ENCODE measurements at places on chromosomes 4 and X.

DNA sequence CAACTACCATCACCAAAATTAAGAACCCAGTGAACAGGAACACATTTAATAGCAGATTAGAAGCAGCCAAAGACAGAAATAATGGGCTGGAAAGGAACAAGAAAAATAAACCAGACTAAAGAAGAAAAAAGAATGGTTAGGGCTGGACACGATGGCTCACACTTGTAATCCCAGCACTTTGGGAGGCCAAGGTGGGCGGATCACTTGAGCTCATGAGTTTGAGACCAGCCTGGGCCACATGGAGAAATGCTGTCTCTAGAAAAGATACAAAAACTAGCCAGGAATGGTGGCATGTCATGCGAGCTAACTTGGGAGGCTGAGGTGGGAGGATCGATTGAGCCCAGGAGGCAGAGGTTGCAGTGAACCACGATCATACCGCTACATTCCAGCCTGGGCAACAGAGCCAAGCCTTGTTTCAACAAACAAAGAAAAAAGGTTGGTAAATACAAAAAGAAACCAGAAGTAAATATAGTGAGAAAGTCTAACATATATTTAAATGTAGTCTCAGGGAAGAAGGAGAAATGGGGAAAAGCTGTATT lies 102.0 kb downstream of the AFAP1 start:
- DNase-seq, result no peak

DNA sequence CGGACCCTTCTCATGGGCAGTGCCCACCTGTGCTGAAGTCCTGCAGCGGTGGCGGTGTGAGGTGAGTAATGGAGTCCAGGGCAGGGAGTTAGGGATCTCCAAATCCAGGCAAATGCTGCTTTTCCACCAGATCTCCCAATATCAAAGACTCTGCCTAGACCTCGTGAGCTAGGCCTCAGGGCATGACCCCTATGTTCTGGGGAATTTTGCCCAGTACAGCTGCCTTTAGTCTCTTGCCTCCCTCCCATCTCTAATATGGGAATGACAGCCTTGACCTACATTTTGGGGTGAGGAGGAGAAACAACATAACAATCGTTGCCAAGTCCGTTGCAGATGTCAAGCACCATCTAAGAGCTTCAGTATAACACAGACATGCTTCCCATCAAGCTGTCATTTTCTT lies 7.3 kb downstream of the PAK3 start:
- no peak for DNase-seq

DNA sequence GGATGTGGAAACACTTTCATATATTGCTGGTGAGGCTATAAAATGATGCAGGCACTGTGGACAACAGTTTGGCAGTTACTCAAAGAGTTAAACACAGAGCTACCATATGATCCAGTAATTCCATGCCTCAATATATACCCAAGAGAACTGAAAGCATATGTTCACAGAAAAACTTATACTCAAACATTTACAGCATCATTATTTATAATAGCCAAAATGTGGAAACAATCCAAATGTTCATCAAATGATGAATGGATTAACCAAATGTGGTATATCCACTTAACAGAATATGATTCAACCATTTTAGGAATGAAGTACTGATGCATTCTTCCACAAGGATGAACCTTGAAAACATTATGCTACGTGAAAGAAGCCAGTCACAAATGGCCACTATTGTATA lies 603.8 kb downstream of the IQCM start:
- no peak for DNase-seq

- no peak for DNase-seq
These were observed 1.0 kb downstream of the CYSLTR1 start for GRCh38 chrX:78326401-78326800.

- DNase-seq, result no peak
These were observed 161.1 kb downstream of the TECRL start for GRCh38 chr4:64248186-64248585.

DNA sequence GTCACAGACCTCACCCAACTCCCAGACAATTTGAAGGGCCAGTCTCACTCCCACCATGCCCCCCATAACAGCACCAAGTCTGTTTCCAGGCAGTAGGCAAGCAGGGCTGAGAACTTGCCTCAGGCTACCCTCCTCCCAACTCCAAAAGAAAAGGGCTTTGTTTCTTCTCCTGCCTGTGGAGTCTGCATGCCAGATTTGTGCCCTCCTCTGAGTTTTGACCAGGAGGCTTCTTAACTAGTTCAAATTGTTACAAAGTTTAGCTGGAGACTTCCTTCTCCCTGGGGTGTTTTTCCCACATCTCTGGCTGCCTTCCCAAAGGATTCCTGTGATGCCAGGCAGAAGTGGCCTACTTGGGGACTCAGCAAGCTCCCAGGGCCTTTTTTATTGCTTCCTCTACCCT lies 29.6 kb downstream of the PBDC1 start:
- DNase-seq, result no peak

DNA sequence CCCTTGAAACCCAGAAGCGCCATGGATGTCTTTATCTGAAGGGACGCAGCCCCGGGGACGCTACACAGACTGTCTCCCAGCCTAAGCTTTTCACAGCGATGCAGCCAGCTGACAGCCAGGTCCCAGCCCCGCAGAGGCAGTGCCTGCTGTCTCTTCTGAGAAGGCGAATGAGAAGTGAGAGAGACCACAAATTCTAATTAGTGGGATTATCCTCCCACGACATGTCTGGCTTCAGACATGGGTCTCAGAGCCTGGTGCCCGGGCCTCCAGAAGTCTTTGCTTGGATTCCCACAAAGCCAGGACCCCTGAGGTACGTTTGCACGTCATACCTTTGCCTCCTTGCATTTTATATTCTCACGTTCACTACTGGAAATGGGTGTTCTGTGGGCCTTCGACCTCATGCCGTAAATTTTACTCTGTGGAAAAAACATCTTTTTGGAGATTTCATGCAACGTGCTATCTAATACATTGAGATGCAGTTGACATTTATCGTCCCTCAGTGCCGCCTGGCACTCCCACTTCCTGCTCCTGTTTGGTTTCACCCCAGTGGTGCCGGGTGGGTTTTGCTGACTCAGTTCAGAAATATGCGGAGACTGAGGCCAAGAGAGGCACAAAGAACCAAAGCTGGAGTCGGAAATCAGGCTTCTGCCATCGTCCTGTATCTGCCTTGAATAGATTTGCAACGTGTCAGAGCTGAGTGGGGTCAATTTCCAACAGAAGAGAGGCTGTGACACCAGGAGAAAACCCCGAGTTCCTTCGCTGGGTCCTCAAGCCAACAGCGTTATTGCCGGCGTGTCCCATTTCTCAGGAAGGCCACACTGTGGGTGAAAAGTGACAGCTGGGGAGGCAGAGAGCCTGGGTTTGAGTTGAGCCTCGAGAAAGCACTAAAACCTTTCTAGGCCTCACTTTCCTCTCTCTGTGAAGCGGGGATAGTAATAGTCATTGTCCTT lies 114.4 kb downstream of the STK32B start:
- DNase-seq, result no peak

DNA sequence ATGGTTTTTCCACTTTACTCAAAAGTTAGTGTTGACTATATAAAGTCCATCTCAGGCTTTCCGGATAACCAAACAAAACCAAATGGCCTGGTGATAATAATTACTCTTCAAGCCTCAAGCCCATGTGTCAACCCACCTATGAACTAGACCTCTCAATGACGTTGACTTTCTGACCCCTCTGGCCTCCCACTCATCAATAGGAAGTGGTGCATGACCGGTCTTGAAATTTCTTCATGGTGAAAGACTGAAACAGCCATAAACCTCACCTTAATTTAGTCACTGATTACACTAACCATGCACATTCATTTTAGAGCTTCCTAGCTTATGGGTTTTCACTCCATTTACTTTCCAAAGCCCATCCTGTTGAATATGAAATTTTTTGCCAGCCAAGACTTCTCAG lies 276.0 kb downstream of the KLHL13 start:
- no peak for DNase-seq

DNA sequence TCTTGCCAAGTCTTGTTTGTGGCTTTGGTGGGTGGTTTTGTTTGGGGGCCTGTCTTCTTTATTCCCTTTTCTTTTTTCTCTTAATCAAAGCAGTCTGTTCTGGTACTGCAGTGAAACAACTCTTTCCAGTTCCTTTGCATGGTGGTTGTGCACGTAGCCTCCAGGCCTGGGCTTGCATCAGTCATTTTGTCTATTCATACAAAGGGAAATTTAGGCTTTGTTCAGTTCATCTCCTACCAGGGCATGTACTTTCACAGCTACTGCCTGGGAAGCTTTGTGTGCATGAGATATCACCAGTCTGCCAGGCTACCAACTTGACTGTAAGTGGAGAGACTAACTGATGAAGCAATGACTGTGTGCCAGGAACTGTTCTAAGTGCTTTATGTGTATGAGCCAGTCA lies 8.5 kb downstream of the TRIM2 start:
- DNase-seq, result no peak

DNA sequence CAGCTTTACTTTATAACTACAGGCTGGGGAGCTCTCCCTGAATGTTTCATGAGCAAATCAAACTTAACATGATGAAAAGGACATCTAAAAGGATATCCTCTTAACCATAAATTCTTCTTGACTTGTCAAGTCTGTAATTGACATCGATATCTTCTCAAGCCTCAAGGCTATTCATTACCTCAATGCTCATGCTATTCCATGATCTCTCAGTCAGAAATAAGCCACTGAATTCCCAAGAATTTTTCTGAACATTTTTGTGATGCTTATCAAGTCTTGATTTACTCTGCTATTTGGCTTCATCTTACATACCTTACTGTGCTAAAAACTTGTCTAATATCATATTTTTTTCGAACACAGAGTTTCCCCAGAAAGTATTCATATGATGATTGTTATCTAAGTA lies 433.4 kb downstream of the PDGFC start:
- DNase-seq, result no peak

- DNase-seq, result no peak
These were observed 357 bp upstream of the IGBP1 start for GRCh38 chrX:70132877-70133302.

DNA sequence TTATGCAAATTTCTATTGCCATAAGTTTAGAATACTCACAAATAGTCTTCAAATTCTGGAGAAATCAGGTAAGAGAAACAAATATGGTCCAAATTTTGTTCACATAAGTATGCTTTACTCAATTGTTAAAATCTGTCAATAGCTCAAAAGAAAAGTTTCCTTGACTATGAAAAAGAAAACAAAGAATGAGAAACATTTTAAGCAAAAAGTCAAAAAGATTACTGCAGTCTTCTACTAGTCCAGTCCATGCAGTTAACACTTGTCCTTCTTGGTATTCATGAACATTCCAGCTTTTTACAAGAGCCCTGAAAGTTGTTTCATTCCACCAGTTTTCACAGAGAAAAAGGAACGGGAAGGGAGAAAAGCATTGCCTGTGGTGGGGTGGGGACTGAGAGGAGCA lies 54.7 kb upstream of the ZXDA start:
- DNase-seq, result no peak

DNA sequence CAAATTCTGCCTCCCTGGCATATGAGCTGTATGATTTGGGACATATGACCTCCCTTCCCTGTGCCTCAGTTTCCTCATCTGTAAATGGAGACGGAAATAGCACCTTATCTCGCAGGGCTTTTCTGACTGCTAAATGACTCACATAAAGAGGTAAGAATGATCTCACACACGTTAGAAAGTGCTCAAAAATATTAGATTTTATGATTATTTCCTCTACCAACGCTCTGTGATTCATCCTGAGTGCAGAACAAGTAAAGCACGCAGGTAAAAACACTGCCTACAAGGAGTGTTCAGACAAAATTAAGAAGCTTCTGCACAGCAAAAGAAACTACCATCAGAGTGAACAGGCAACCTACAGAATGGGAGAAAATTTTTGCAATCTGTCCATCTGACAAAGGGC lies 21.1 kb downstream of the ACSL1 start:
- no peak for DNase-seq

GRCh38 chr4:8740666-8741395 lies 130.8 kb downstream of the HMX1 start:
- DNase-seq, result no peak

DNA sequence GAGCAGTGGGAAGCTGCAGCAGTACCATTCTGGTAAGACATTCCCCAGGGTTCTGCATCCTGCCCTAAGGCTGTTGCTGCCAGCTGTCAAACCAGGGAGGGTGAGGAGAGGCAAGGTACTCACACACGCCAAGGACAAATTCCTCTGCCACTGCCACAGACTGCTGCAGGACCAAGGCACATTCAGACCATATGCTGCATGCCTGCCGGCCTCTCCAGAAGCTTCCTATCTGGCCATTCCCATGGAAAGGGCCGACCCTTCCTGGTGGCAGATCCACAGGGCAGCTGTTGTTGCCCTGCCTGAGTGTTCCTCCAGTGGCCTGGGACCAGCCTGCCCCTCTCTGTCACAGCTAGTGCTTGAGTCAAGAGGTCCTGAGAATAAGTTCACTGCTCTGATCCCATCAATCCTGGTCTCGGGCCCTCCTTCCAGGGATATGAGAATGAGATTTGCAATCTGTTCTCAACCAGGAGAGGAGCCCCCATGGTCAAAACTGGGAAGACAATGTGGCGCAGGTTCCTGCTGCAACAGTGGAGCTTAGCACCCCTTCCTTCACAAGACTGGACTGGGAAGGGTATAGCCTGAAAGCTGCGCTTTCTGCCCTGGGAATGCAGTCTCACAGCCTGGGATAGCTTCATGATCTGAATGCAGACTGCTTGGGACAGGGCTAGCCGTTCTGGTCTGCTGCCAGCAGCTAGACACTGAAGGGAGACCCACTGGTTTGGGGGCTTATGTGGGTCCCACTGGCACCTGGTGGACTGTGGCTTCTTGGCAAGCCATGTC lies 342.5 kb upstream of the NDST3 start:
- DNase-seq, result no peak

DNA sequence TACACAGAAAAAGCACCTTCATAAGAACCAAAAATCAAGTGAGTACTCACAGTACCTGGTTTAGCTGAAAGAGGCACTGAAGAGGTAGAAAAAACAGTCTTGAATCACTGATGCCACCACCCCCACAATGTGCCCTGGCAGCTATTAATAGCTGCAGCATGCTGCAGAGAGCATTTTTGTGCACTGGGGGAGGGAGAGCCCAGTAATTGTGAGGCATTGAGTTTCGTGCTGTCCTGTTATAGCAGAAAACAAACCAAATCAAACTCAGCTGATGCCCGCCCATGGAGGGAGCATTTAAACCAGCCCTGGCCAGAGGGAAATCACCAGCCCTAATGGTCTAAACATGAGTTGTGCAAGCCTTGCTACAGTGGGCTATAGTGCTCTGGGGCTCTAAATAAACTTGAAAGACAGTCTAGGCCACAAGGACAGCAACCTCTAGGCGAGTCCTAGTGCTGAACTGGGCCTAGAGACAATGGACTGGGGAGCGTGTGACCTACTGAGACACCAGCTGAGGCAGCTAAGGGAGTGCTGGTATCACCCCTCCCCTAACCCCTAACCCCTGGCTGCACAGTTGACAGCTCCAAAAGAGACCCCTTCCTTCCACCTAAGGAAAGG lies 106.3 kb upstream of the TMLHE start:
- DNase-seq, result no peak

- no peak for DNase-seq
These were observed 74.1 kb upstream of the STOX2 start for GRCh38 chr4:183831026-183831446.

- no peak for DNase-seq
These were observed 44.7 kb downstream of the USO1 start for GRCh38 chr4:75769036-75769435.

DNA sequence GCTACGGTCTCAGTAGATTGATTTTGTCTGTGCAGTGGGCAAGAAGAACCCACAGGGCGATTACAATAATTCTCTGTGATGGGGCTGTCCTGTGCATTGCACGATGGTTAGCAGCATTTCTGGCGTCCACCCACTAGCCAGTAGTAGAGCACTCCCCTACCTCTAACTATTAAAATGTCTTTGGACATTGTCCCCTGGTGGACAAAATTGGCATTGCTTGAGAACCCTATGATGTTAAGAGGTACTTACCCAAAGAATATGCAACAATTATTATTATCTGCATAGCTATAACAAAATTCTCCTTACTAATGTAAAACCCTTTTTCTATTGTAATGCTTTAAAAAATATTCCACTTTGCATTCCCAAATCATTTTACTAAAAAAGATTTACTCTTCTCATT lies 109.5 kb upstream of the VCX3A start:
- DNase-seq, result no peak
